Left ventricle myocardium inferior (tissue), 1 donor: ENCODE measurements at places on chromosomes 6 and 20. TPM values are rescaled to one million over a fixed set of nuclear protein-coding genes. Genes with fewer than 3 reads are reported as not detected.

KHDC1L gene
- not detected for total RNA-seq

PREX1 gene
- 11.2 TPM for total RNA-seq

EMILIN3 gene
- total RNA-seq, result 4.2 TPM

PBOV1 gene
- not detected for total RNA-seq

DNA sequence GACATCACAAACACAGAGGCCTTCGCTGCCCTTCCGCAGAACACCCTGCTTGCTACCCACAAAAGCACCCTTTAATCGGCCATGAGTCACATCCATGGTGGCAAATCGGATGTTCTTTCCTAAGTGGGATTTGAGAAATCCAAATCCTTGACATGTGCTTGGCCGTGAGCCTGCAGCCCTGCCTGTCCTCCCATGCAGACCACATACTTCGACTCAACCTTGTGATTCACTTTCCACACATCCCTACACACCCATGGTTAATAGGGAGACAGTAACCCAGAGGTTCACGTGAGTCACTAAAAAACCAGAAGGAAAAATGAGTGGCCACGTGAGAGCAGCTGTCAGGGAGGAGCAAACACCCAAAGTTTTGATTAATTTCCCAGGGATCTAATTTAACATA, 19.4 kb downstream of the RAMACL start:
- peaks cover 57% of the 10 kb centered on the region for H3K4me1 ChIP-seq
- H3K4me3 ChIP-seq, result no peak overlapping the region
- H3K36me3 ChIP-seq, result no peaks in the 10 kb centered on the region
- no peaks in the 10 kb centered on the region for H3K27me3 ChIP-seq
- no peak for DNase-seq

GRCh38 chr20:48052475-48052835, 267.2 kb upstream of the SULF2 start:
- peaks cover 42% of the 10 kb centered on the region for H3K27me3 ChIP-seq
- no peaks in the 10 kb centered on the region for H3K4me1 ChIP-seq
- DNase-seq, result no peak
- no peaks in the 10 kb centered on the region for H3K36me3 ChIP-seq
- H3K4me3 ChIP-seq, result no peak overlapping the region
- no peak overlapping the region for H3K27ac ChIP-seq

DNA sequence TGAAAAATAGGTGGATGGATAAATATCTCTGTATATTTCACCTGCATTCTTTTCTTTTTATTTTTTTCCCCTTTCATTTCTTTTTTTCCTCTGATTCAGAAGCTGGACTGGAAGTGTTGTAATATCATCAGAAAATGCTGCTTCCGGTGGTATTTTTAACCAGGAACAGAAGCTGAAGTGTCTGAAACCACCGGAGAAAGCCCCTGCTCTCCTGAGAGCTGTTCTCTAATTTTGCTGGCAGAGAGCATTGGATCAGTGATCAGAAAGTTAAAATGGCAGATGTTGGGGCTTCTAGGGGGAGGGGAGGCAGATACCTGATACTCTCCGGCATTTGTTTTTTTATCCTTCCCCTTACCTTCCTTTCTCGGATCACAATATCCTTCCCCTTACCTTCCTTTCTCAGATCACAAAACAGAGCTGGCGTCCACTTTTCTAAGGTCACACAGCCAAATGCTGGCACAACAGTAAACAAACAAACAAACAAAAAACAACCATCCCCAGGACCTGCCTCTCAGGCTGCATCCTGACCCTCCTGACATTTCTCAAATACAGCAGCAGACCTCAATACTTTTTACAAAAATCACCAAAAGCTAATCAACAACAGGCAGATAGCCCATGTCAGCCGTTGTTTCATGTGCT, 143.2 kb upstream of the ZNF217 start:
- peaks cover 52% of the 10 kb centered on the region for H3K4me1 ChIP-seq
- H3K36me3 ChIP-seq, result no peaks in the 10 kb centered on the region
- H3K4me3 ChIP-seq, result peak overlapping the region; percentile 46
- H3K27ac ChIP-seq, result peak overlapping the region; percentile 82
- no peak for DNase-seq

DNA sequence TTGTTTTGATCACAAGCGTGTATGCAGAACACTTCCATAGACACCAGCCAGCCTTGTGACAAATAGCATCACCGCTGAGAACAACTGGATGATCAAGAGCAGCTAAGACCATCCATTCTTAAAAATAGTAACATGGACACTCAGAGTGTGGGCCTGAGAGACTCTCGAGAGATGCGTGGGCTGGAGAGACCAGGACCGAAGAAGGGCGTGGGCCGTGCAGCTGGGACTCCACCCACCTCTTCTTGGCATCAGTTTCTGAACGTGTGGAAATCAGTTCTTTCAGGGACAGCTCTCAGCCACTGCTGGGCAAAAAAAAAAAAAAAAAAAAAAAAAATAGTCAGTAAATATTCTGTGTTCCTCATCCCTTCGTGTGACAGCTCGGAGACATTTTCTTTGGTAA, 314.5 kb upstream of the CDH4 start:
- H3K27me3 ChIP-seq, result peaks cover 76% of the 10 kb centered on the region
- H3K4me1 ChIP-seq, result no peaks in the 10 kb centered on the region
- no peak overlapping the region for H3K27ac ChIP-seq
- no peak overlapping the region for H3K4me3 ChIP-seq

GRCh38 chr20:45355209-45356084, 7.2 kb upstream of the SDC4 start:
- peaks cover 61% of the 10 kb centered on the region for H3K4me1 ChIP-seq
- H3K36me3 ChIP-seq, result no peaks in the 10 kb centered on the region
- H3K4me3 ChIP-seq, result no peak overlapping the region
- H3K27me3 ChIP-seq, result no peaks in the 10 kb centered on the region
- peak overlapping the region; percentile 93 for H3K27ac ChIP-seq

DNA sequence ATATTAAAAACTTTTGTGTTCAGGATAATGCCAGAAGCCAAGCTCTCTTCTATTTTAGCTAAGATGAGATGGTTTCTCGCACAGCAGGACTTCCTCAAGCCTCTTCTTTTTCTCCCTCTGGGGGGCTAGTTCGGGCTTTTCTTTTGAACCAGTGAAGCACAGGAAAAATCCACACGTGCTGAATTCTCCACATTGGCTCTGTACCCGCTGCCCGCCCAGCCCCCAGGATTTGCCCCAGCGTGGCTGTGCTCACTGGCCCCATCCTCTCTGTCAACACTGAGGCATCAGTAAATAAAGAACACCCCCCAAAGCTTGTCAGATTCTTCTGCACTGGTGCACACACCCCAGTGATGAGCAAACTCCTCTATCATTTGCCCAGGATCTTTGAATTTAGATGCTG, 232.8 kb downstream of the ZNF217 start:
- no peak for DNase-seq
- H3K27me3 ChIP-seq, result no peaks in the 10 kb centered on the region
- H3K36me3 ChIP-seq, result peaks cover 1% of the 10 kb centered on the region
- no peak overlapping the region for H3K27ac ChIP-seq

DNA sequence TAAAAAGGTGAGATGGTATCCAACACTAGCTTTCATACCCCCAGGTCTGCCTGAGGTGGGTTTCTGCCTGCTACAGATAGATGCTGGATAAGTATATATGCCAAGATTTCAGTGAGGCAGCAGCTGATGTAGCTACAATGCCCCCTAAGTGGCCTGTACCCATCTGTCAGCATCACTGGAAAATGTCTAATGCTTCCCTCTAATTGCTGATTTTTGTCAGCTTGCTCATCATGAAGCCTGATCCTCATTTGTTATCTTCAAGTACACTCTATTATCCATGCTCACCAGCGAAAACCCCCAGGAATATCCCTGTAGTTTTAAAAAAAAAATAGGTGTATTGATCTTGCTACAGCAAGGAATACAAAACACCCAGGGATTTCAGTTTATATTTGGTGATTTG, 32.2 kb downstream of the OPRM1 start:
- no peak for DNase-seq
- H3K27me3 ChIP-seq, result no peaks in the 10 kb centered on the region
- H3K36me3 ChIP-seq, result no peaks in the 10 kb centered on the region
- H3K4me1 ChIP-seq, result no peaks in the 10 kb centered on the region
- no peak overlapping the region for H3K4me3 ChIP-seq
- no peak overlapping the region for H3K27ac ChIP-seq

DNA sequence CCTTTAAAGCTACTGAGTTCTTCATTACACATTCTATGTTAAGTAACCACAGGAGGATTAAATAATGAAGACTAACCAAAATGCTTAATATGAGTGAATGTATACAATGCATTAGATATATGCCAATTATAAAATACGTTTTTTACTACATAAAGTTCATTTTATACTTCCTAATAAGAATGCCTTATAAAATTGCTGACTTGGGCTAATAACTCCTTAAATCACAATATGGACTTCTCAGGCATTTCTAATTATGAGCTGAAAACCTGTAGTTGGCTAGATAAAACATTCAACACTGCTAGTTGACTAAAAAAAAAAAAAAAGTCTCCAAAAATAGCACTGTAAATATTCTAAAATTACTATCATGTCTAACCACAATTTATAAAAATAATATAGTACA, 11.8 kb downstream of the MAN1A1 start:
- no peak overlapping the region for H3K4me3 ChIP-seq
- no peaks in the 10 kb centered on the region for H3K27me3 ChIP-seq
- no peak overlapping the region for H3K27ac ChIP-seq
- no peak for DNase-seq
